ENCODE measurements at places on chromosomes 16 and 17.

DNA sequence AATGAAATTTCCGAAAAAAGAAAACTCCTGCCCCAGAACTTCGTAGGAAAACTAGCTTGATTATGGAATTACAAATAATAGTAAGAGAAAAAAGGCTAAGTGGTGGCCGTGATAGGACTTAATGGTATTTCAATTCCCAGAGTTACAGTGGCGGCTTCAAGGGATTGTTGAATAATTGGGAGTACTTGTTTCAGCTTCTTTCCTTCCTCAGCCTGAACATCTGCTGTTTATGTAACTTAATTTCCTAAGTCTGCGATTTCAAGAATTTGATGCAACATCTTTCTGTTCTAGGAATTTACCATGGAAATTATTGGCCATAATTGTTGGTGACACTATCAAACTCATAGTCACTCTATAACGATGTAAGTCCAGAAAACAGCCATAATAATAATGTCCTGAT, 684 bp upstream of the APPBP2 start:
- no peak for DNase-seq

- DNase-seq = no peak
Observed at GRCh38 chr17:15078570-15078969, 186.6 kb downstream of the PMP22 start.

GRCh38 chr16:19885451-19886072, 914 bp upstream of the GPRC5B start:
- DNase-seq = no peak

DNA sequence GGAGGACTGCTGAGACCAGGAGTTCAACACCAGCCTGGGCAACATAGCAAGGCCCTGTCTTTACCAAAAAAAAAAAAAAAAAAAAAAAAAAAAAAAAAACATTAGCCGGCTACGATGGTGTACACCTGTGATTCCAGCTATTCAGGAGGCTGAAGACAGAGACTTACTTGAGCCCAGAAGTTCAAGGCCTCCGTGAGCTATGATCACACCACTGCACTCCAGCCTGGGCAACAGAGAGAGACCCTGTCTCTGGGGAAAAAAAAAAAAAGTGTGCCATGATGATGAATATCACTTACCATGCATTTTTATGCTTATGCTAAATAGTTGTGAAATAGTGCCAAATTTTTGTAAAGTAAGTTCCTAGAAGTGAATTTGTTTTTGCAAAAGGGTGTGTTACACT, 197.0 kb downstream of the LGALS9B start:
- DNase-seq = no peak

GRCh38 chr16:11611871-11612664, 25.3 kb upstream of the LITAF start:
- DNase-seq = no peak

- no peak for DNase-seq
Observed at GRCh38 chr16:67301080-67301782, 21.9 kb downstream of the PLEKHG4 start.

DNA sequence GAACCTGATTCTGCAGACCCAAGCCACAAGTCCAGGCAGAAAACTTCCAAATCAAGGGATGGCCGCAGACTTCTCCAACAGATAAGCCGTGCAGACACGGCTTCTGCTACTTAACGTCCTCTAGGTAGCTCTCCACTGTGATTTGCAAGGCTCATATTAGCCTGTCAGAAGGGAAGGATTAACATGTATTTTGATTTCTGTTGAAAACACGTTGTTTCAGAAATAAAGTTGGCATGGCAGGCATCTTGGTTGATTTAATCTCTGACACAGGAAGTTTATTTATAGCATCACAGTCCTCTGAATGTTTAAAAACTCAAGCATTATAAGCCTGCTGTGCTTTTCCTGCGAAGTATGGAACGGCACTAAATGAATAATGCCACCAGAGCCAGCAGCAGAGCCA, 166.8 kb upstream of the TOX3 start:
- DNase-seq = no peak

DNA sequence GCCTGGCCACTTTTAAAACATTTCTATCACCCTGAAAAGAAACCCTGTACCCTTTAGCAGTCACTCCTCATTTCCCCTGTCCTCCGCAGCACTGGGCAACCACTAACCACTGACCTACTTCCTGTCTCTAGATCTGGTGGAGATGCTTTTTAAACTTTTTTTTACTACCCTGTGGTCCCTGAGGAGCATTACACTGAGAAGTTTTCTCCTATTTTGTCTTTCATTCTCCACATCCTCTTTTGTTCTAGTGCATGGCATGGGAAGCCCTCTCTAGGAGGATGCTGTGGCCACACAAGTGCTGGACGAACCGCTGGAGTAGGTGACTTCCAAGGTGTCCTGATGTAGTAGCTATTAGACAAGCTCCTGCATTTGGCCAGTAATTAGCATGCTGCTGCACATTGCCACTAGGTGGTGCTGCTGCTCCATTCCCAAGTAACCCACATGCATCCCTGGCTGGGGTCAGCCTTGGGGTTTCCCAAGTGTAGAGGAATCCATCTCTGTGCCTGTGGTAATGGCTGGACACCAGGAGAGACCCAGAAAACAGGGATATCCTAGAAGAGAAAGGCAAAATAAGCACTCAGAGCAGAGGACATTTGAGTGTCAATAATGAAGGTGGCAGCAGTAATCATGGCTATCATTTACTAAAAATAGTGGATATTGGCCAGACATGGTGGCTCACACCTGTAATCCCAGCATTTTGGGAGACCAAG, 143.8 kb upstream of the CRHR1 start:
- peak; percentile 75 for DNase-seq

- DNase-seq = no peak
Observed at GRCh38 chr17:43861960-43862359, 15.0 kb downstream of the CD300LG start.

- DNase-seq = no peak
Observed at GRCh38 chr17:38920374-38921291, 4.8 kb upstream of the LASP1NB start.

- DNase-seq = no peak
Observed at GRCh38 chr16:80718480-80719220, 85.7 kb downstream of the CDYL2 start.

GRCh38 chr17:80294653-80295052, 34.0 kb downstream of the RNF213 start:
- no peak for DNase-seq

DNA sequence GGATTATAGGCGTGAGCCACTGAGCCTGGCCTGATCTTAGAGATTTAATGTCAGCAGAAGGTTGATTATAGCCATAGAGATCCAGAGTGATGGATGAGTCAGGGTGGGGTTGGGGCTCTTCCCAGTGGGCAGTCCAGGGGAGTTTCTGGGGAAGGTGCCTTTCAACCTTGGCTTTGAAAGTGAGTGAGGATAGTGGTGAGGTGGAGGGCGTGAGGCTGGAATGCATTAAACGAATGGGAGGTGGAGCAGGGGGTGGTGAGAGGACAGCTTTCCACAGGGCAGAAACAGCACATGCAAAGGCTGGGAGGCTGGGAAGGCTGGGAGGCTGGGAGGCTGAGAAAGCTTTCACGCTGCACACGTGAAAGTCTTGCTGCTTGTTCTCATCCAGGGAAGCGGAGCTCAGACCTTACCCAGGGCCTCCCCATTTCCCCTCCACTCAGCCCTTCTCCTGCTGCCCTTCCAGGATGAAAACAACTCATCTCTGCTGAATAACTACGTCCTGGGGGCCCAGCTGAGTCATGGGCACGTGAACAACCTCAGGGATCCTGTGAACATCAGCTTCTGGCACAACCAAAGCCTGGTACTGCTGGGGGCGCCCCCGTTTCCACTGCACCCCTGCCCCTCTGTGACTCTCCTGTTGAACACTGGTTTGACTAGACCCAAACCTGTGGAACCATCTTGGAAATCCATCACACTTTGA, 22.3 kb downstream of the ADGRG5 start:
- DNase-seq = no peak

GRCh38 chr16:22071331-22071910, 20.9 kb upstream of the VWA3A start:
- no peak for DNase-seq

- no peak for DNase-seq
Observed at GRCh38 chr16:78523212-78523985, 423.9 kb downstream of the WWOX start.

DNA sequence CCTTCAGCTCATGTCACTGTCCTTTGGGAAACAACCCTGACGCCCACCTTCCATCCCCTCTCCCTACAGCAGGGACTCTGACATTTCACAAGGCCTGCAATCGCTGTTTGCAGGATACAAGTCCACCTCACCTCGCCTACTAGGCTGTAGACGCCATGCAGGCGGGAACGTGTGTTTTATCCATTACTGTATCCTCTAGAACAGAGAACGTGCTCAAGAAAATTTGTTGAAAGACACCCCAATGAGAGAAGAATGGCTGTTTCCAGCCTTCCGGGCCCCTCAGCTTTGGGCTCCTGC, 1.5 kb upstream of the TTYH2 start:
- no peak for DNase-seq

- DNase-seq = no peak
Observed at GRCh38 chr17:2749058-2749783, at the start of gene CCDC92B. TSS of gene CCDC92B (minus strand) at chr17:2749652. CDS start at chr17:2735145, 14,507 bp downstream.

Measured in CD4-positive, alpha-beta T cell treated with Interleukin-17A for 1 hour (primary cell).